ENCODE measurements at places on chromosomes 13 and 19. TPM values are rescaled to one million over a fixed set of nuclear protein-coding genes. Genes with fewer than 3 reads are reported as not detected.

IGFL3 gene
- total RNA-seq = not detected

RXFP2 gene
- total RNA-seq = not detected

PTPRS gene
- 0.32 TPM for total RNA-seq

IGFL2 gene
- not detected for total RNA-seq

CBY2 gene
- total RNA-seq = not detected

ATP12A gene
- total RNA-seq = 1.6 TPM

RUBCNL gene
- not detected for total RNA-seq

TNNT1 gene
- 0.41 TPM for total RNA-seq

OSCAR gene
- 0.44 TPM for total RNA-seq

TIMM13 gene
- total RNA-seq = 66.4 TPM

SPRED3 gene
- 0.93 TPM for total RNA-seq

PLIN4 gene
- not detected for total RNA-seq

CEACAM7 gene
- total RNA-seq = not detected
